Right renal cortex interstitium (tissue), 3 donors: ENCODE measurements at places on chromosomes 13 and 19. TPM values are rescaled to one million over a fixed set of nuclear protein-coding genes. Genes with fewer than 3 reads are reported as not detected.

The C13orf46 gene
- polyA plus RNA-seq, result not detected

GRCh38 chr19:4498694-4499093, 19.6 kb downstream of the PLIN4 start:
- no peak for DNase-seq

The SOX1 gene
- polyA plus RNA-seq, result not detected

DNA sequence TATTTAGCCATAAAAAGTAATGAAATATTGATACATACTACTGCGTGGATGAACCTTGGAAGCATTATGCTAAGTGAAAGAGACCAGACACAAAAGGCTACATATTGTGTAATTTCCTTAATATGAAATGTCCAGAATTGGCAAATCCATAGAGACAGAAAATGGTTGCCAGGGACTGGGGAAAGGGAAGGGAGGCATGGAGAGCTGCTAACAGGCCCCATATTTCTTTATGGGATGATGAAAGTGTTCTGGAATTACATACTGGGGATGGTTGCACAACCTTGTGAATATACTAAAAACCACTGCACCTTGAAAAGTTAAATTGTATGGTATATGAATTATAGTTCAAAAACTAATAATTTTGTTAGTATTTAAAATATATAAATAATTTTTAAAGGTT, 3.6 kb downstream of the IFT88 start:
- DNase-seq, result no peak

DNA sequence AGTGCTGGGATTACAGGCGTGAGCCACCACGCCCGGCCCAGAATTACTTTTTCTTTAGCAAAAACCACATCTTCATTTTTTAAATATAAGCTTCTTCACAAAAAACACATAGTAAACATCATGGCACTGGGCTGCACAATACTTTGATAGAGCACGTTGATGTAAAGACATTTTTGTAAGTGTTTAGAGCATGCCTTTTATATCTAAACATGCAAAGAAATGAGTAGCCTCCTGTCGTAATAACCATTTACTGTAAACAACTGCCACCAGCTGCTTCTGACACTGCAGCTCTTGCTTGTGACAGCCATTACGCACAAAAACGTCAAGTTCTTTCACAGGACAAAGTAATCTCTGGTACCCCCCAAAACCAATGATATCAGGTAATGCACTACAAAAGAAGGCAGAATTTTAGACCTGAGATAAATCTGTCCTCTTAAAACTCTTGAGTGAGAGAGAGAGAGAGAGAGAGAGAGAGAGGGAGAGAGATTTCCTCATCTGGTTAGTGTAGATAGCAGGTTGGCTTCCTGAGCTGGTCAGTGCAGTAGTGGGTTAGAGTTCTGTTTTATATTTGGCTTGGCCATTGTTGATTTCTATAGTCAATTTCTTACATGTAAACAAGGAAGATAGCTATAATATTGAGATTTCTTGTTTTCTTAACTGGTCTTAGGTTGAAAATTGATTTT, 6.7 kb upstream of the ZNF548 start:
- no peak for DNase-seq

- no peak for DNase-seq
Observed at GRCh38 chr13:95697052-95697680, 20.2 kb downstream of the DNAJC3 start.

DNA sequence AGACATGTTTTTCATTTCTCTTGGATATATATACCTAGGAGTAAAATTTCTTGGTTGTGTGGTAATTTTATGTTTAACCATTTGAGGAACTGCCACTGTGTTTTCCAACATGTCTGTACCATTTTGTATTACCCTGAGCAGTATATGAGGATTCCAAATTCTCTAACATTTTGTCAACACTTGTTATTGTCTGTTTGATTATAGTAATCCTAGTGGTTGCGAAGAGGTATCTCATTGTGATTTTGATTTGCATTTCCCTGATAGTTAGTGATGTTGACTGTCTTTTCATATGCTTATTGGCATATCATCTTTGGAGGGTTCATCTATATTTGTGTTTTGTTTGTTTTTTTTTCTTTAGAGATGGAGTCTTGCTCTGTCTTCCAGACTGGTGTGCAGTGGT, 21.4 kb downstream of the GARRE1 start:
- DNase-seq, result no peak

DNA sequence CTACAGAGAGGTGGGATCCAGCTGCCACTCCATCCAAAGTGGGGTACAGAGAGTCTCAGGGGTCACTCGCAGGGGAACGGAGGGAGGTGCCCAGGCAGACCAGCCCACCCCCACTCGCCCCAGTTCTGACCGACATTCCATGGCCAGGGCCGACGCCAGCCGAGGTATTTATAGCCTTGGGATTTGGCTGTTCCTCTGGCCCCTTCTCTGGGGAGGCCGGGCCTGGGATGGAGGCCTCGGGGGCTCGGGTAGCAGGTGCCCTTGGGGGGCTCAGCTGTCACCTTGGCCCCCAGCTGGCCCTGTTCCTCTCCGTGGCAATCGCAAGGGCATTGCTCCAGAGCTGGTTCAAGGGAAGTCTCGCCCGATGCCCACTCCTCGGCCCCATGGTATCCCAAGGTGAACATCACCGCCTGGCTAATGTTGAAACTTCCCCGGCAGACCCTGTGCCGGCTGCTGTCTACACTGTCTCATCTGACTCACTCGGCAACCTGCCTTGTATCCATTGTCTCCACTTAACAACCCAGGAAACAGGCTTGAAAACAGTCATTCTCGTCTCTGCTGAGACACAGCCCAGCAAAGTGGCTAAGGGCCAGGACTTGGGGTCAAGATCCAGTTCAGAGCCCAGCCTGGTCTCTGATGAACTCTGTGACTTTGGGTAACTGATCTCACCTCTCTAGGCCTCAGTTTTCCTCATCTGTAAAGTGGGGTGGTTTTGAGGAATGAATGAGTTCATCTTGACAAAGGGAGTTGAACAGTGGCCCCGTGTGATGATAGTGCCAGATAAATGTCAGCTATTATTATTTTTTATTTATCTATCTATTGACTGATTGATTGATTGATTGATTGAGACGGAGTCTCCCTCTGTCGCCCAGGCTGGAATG, 9.7 kb downstream of the PRKACA start:
- DNase-seq, result no peak

The DCT gene
- polyA plus RNA-seq, result 0.11 TPM

GRCh38 chr13:103022336-103022735, 43.9 kb downstream of the SLC10A2 start:
- DNase-seq, result no peak

GRCh38 chr13:48561466-48562235, 28.8 kb upstream of the RCBTB2 start:
- DNase-seq, result no peak

DNA sequence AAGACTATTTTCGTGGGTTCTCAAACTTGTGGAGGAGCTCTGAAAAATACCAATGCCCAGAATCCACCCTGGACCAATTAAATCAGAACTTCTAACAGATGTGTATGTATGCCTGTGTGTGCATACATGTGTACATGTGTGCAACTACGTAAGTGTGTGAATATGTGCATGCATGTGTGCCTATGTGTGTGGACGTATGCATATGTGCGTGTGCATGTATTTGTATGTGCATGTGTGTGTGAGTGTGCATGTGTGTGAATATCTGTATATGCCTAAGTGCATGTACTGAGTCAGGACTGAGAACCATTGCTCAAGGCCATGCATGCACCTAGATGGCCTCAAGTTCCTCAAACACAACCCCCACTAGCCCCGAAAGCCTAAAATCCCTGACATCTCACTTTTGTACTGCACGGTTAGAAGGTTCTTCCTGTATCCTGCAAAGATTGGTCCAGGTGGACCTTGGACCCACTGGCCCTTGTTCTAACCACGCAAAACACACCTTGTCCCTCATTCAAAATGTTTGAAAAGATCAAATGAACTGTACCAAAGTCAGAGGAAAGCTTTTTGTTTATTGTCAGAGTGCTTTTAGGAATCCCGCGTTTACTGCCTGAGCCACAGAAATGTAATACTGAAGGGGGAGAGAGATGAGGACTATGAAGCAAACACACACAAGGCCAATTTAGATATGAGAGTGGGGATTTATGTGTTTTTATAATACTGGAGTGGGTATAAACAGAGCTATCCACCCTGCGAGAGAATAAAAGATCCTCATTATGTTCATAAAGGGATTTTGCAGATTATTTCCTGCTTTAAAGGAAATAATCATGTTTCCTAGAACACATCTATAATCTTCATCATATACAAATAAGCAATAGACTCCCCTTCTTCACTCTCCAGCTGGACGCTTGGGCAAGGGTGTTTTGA, 39.1 kb downstream of the LATS2 start:
- no peak for DNase-seq

DNA sequence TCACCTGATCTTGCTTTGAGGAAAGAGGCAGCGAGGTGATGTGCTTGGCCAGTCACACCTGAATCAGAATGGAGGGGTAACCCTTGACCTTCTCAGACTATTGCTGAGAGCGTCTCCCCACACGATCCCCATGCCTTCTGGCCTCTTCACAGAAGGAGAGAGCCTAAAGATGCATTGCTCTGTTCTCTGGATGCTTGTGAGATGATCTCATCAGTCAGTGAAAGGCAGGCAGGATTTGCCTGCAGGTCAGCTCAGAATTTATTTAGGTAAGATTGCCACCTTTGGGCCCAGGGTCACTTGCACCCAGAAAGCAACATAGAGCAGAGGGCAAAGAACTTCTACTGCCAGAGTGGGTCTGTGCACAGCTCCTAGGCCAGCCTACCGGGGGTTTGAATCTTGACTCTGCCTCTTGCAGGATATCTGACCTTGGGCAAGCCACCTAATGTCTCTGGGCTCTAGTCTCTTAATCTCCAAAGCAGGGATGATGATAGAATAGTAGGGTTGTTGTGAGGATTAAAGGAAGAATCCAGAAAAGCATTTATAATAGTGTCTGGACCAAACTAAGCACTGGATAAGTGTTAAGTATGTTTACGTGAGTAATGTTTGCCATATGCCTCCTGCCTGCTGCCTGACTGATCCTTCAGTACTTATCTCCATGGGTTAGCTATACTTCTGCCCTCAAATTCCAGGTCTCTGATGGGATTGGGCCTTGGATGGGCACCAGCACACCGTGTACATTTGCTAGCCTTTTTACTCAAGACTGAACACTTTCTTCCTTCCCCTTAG, 8.4 kb upstream of the FLT1 start:
- DNase-seq, result no peak

DNA sequence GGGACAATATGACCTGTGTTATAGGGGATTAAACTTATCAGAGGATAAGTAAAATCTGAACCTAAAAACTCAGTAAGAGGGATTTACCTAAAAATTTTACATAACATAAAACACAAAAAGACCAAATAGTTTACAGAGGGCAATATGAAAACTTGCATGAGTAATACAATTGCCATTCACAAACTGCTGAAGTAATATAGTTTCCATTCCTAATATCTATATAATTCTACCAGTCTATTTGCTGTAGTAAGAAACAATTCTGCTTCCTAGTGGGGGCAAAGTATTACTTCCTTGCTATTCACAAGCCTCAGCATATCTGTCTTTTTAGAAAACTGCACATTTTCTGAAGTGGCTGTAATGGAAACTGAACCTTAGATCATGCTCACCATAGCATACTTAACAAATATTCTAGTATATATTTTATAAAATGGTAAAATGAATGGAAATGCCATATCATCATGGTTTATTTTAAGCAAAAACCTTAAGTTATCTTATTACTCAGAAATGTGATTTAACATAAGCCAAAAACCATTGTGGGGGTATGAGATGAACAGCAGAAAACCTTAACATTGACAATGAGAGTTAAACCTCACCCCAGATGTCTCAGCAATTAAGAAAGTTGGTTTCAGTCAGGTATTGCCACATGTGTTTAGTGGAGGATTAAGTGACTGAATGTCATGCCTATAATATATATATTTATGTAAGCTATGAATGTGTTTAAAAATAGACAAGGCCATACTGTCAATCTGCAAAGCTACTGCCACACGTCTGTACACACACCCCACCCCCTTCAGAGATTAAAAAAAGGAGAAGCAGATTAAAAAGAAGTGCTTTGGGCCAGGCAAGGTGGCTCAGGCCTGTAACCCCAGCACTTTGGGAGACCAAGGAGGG, 136.8 kb downstream of the MIPEP start:
- no peak for DNase-seq

The RASIP1 gene
- 11.5 TPM for polyA plus RNA-seq

DNA sequence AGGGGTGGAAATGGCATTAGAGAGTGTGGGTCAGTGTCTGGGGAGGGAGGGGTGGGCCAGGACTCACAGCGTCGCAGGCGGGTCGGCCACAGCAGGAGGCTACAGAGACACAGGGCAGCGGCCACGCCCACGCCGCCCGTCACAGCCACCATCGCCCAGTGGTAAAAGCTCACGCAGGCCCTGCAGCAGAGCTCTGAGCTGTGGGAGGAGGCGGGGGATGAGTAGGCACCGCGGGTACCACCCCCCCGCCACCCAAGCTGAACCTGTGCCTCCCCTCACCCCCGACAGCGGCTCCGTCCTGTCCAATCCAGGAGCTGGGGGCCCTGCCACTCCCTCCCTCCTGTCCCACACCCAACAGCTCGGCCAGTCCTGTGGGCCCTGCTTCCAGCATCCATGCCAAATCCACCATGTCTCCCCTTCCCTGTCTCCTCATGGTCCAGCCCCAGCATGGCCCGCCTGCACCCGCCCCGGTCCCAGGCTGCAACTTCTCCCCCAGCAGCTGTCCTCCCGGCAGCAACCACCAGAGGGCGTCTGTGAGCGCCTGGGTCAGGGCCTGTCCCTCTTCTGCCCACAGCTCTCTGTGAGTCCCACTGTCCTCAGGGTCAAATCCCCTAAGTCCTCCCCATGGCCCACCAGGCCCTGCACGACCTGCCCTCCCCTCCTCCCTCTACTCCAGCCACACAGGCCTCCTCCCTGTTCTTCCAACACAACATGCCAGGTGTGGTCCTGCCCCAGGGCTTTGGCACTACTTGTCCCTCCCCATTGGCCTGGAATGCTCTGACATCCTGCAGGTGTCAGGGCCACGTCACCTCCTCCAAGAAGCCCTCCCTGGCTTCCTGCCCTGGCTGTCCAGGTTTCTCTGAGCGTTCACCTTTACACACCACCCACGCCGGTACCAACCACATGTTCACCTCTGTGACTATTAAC, 6.0 kb downstream of the TEKTIP1 start:
- DNase-seq, result no peak

The ZNF506 gene
- 34.6 TPM for polyA plus RNA-seq

The CEACAM16 gene
- not detected for polyA plus RNA-seq

DNA sequence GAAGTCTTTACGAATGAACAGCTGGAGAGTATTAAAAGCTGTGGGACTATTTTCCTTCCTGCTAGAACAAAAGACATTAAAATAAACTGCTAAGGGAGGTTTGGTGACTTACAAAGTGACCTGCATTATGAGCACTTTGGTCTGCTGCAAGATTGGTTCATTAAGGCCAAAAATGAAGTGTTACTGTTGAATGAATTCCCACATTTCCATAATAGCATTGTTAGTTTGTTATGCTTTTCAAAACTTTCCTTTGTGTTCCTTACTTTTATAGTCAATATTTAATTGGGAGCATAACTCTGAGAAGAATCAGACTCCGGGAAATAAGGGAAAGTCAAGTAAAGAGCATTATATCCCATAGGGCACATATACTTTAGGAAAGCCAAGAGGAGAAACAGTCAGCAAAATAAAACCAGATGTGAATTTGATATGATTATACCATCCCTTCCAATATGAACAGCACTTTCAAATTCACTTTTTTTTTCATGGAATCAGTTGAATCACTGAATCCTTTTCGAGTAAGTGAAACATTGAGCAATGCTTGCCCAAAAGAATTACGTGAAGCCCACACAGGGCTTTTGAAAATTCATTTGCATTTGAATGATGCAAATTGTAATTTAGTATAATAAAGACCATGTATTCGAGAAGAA, 112.6 kb downstream of the KCTD12 start:
- DNase-seq, result no peak

The SERP2 gene
- 11.0 TPM for polyA plus RNA-seq
